ENCODE measurements at places on chromosomes 12 and 14. TPM values are rescaled to one million over a fixed set of nuclear protein-coding genes. Genes with fewer than 3 reads are reported as not detected.

- peak; percentile 65 for DNase-seq
Measured at GRCh38 chr14:64758691-64759554, 54.7 kb downstream of the PLEKHG3 start.

VRTN gene
- total RNA-seq: not detected

DNA sequence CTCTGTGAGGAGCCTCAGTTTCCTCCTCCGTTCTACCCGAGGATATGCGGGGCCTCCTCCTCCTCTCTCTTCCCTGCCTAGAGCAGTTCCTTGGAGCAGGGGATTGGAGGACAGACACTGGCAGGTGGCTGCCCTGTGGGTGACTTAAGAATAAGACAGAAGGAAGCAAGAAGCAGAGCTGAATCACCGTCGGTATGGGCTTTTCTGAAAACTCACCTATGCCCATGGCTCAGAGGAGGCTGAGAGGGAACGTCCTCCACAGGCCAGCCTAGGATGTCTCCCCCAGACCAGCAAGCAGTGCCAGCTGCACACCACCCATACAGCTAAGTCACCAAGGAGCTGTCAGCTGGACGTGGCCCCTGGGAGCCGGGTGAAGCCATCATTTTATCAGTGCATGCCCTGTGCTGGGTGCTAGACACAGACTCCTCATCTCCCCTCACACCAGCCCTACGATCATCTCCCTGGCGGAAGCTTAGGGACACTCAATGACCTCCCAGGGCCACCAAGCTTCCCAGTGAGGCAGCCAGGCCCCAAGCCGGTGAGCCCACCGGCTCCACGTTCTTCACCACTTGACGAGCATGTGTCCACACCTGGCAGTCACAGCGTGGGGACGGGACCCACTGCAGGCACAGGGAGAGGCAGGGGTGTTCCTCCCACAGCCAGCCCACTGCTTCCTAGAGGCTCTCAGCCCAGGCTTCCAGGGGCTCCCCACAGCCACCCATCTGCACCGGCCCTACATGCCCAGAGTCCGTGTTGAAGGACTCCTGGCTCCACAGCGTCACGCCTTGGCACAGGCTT is 21.4 kb downstream of the ITPK1 start:
- DNase-seq: no peak

TMCC3 gene
- 7.0 TPM for total RNA-seq

AQP2 gene
- total RNA-seq: not detected

GRCh38 chr12:20140751-20141150 is 227.6 kb upstream of the PDE3A start:
- DNase-seq: no peak

DNA sequence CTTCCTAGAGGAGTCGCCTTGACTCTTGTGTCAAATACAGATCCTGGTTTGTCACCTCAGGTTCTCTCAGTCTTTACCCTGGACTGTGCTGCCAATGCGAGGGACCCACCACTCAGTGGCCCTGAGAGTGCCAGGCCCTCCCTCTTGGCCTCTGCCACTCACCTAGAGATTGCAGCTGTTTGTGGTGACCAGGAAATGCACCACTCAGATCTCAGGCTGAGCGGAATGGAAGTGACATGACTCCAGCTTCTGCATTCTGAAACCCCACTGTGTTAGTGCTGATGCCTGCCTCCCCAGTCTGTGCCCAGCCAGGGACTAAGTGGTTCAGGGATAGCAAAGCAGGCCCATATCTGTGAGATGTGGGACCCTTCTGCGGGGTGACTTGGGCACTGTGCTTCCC is 27.8 kb upstream of the NEDD1 start:
- DNase-seq: no peak

ZNF891 gene
- 1.9 TPM for total RNA-seq

TSPAN11 gene
- not detected for total RNA-seq

SLC10A1 gene
- not detected for total RNA-seq

GRCh38 chr14:100554082-100554677 is 33.0 kb downstream of the BEGAIN start:
- peak; percentile 49 for DNase-seq

DNA sequence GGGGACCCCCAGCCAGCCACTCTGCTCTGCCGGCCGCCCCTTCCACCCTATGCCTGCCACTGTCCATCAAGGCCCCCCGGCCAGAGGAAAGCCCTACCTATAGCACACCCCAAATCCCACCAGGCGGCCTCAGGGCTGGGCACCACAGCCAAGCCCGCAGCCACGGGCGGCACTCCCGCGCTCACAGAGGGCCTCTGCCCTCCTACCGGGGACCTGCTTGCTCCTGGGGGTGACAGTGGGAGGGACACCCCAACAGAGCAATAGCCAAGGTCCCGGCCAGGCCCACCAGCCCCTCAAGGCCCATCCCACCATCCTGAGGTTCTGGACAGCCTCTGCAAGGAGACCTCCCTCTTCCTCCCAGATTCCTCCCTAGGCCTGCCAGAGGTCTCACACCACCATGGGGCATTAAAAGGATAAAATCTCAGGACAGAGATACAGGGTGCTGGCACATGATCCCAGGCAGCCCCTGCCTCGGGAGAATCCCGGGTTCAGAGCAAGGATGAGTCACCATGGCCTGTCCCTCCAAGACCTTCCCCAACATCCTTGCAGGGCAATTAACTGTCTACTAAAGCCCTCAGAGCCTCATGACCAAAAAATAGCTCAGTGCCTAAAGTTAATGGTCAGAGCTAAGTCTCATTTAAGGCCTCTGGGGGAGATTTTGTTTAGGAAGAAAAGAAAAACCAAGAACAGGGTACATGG is 17.1 kb downstream of the CCDC85C start:
- DNase-seq: no peak

KLRC4 gene
- total RNA-seq: 0.84 TPM

DNA sequence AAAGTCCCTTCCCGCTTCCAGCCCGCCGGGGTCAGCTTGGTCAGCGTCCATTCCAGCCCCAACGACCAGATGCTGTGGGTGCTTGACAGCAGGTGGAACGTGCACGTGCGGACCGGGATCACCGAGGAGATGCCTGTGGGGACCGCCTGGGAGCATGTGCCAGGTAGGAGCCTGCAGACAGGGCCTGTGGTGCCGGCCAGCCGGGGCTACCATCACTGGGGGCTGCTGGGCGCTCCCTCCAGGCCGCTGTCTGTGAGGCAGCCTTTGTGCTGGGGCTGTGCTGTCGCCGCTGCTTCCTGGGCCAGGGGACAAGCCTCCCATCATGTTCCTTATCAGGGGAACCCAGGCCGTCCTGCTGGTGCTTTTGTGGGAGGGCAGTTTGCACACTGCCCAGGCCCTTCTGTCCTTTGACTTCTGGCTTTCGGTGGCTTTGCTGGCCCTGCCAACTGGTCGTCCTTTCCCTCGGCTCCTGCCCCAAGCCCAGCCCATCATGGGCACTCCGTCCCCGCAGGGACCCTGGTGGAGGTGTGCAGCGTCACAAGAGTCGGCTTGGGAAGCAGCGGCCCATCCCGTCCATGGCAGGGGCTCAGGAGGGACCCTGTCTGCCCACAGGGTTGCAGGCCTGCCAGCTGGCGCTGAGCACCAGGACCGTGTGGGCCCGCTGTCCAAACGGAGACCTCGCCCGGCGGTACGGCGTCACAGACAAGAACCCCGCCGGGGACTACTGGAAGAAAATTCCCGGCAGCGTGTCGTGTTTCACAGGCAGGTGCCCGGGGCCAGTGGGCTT is 12.4 kb downstream of the ANKRD9 start:
- no peak for DNase-seq

DNA sequence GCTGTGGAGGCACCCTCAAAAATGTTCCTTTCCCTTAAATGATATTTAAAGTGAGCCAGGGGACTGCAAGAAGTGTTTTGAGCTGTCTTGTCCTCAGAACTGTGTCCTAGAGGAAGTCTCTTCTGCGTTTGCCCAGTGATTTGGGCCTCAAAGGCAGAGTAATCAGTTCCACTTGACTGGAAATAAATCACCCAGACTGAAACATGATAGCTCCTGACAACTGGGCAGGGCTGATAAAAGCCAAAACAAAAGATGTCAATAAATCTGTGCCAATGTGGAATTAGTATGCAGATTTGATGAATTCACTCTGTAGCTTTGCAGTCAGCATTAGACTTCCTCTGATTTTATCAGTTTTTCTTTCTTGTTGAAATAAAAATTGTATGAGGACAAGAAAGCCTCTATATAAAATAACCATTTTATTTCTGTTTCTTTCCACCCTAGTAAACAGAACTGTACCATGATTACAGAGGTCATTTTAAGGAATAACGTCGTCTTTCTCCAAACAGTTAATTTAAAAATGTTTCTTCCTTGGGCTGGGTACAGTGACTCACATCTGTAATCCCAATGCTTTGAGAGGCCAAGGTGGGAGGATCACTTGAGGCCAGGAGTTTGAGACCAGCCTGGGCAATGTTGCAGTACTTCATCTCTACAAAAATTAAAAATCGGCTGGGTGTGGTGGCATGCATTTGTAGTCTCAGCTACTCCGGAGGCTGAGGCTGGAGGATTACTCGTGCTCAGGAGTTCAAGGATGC is 180.8 kb downstream of the ERC1 start:
- peak; percentile 62 for DNase-seq

ANO2 gene
- total RNA-seq: not detected

GRCh38 chr12:118851891-118852290 is 129.4 kb upstream of the SRRM4 start:
- DNase-seq: no peak

KLHDC1 gene
- total RNA-seq: 0.52 TPM

JPH4 gene
- total RNA-seq: not detected

DNA sequence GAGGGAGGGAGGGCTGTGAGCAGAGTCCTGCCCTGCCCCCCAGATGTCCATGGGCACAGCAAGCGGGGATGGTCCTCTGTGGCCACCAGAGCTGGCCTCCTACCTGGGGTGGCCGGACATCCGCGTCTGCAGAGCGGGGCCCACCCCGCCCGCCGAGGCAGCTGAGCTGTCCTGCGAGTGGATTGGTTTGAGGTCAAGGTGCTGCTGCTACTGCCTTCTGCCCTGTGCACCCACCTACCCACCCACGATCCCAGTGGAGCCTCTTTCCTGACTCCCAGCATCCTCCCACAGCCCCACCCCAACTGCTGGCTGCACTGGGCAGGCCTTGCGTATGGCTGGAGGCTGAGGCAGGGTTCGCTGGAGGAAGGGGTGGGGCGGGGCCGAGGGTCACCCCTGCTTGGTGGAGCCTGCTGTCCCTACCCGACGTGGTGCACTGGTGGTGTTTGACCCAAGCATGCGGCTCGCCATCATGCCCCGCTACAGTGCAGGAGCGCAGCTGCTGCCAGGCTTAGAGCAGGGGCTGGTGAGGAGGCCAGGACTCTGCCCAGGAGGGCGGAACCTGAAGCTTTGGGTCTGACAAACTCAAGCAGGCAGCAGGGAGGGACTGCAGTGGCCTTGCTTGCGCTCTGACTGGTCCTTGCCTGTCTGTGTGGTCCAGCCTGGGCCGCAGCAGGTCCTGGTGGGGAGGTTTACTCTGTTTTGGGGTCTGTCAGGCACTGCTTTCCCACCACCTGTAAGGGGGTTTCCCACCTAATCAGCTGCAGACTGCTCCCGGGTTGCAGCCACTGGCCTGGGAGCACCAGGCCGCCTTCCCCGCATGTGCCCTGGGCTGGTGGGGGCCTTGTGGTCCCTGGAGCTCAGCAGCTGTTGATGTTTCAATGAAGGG is 23.7 kb downstream of the CEP170B start:
- DNase-seq: no peak

- peak; percentile 44 for DNase-seq
Measured at GRCh38 chr12:75890141-75890540, 141.4 kb downstream of the PHLDA1 start.

Data from MCF 10A (cell line).